ENCODE measurements at places on chromosomes 11 and 22.

DNA sequence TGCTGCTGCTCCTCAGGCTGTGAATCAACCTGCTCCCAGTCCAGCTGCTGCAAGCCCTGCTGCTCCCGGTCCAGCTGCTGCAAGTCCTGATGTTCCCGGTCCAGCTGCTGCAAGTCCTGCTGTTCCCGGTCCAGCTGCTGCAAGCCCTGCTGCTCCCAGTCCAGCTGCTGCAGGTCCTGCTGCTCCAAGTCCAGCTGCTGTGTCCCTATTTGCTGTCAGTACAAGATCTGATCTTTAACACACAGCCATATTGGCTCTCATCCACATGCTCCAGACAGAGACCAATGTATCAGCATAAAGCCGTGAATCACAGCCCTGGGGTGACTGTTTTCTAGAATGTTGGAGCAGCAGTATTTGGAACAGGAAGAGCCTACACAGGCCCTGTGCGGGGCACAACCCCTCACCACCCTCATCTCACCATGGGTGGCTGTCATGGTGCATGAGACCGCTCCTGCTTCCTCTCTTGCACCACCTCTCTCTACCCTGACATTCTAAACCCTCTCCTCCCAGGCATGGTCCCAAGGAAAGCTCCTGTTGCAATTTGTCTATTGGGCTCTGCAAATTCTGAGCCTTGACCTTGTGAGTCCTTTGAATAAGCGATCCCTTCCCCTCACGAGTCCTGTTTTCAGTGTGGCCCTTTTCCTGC is 3.5 kb downstream of the KRTAP5-10 start:
- no peak for DNase-seq

GRCh38 chr11:1623716-1624115 is 1.8 kb upstream of the KRTAP5-4 start:
- no peak for DNase-seq

DNA sequence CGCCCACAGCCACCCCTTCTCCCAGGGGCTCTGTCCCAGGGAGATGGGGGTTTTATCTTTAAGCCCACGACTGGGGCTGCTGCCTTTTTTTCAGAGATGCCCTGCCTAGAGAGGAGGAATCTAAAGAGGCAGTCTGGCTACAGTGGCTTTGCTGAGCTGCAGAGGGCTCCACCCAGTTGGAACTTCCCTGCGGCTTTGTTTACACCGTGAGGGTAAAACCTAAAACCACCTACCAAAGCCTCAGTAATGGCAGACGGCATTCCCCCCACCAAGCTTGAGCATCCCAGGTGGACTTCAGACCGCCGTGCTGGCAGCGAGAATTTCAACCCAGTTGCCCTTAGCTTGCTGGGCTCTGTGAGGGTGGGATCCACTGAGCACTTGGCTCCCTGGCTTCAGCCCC is 535.8 kb downstream of the NELL1 start:
- DNase-seq, result no peak

- no peak for DNase-seq
Observed at GRCh38 chr11:70470127-70470526, 71.8 kb downstream of the CTTN start.

GRCh38 chr11:18203723-18204122 is 31.1 kb downstream of the MRGPRX4 start:
- no peak for DNase-seq

- no peak for DNase-seq
Observed at GRCh38 chr11:74739546-74740270, 8.5 kb upstream of the CHRDL2 start.

- no peak for DNase-seq
Observed at GRCh38 chr11:63240098-63240497, 3.3 kb downstream of the SLC22A25 start.

GRCh38 chr11:111378861-111379601 is at the start of gene POU2AF1:
Gene POU2AF1 (minus strand): TSS chr11:111379275. CDS start chr11:111379177, 98 bp downstream.
- no peak for DNase-seq

GRCh38 chr22:45478108-45478771 is 24.4 kb upstream of the FBLN1 start:
- DNase-seq, result peak; percentile 79

- no peak for DNase-seq
Observed at GRCh38 chr22:35634015-35634414, 14.2 kb upstream of the APOL6 start.

DNA sequence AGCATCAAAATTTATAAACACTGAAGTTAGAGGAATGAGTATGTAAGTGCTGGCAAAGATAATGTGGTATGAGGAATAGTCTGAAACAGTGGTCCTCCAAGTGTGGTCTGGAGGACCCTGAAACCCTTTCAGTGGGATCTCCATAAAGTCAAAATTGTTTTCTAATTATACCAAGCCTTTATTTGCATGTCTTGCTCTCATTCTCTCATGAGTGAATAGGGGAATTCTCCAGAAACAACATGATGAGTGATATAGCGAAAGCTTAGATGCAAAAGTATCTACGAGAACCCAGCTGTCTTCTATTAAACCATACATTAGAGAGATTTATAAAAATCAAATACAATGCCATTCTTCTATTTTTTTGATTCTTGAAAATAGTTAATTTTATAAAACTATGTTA is 145.0 kb upstream of the RAG2 start:
- no peak for DNase-seq

- DNase-seq, result peak; percentile 89
Observed at GRCh38 chr11:43923406-43924111, 18.9 kb upstream of the C11orf96 start.

GRCh38 chr11:118889797-118890196 is 6.1 kb downstream of the CXCR5 start:
- no peak for DNase-seq

DNA sequence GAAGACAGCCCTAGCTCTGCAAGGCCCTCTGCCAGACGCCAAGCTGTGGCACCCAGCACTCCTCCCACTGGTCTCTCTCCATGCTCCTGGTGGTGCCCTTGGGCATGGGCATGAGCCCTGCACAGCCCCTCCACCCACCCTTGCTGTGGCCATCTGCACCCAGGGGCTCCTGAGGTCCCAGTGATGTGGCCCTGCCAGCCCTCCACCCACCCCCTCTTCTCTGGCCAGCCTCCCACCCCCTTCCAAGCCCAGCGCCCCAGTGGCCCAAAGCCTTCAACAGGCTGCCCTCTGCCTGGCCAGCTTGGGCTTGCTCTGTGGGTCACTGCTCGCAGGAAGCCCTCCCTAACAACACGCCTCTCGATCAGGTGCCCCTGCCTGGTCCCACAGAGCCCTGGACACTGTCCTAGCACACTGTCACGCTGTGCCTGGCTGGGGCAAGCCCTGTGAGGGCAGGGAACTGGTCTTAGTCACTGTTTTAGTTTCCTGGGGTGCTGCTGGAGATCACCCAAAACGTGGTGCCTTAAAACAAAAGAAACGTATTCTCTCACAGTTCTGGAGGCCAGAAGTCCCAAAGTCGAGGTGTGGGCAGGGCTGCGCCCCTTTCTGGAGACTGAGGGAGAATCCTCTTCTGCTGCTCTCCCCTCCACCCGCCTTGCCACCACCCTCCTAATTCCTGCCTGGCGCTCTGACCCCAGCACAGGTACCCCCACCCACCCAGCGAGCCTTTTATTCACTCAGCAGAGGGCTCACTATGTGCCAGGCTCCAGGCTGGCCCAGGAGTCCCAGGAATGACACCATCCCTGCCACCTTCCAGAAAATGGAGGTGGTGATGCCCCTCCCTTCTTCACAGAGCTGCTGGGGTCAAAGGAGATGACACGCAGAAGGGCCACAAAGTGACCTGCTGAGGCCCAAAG is 14.7 kb downstream of the SULT4A1 start:
- no peak for DNase-seq

GRCh38 chr11:3614742-3615171 is 27.0 kb downstream of the ART5 start:
- no peak for DNase-seq

- DNase-seq, result no peak
Observed at GRCh38 chr11:28951191-28951590, 843.0 kb downstream of the METTL15 start.

DNA sequence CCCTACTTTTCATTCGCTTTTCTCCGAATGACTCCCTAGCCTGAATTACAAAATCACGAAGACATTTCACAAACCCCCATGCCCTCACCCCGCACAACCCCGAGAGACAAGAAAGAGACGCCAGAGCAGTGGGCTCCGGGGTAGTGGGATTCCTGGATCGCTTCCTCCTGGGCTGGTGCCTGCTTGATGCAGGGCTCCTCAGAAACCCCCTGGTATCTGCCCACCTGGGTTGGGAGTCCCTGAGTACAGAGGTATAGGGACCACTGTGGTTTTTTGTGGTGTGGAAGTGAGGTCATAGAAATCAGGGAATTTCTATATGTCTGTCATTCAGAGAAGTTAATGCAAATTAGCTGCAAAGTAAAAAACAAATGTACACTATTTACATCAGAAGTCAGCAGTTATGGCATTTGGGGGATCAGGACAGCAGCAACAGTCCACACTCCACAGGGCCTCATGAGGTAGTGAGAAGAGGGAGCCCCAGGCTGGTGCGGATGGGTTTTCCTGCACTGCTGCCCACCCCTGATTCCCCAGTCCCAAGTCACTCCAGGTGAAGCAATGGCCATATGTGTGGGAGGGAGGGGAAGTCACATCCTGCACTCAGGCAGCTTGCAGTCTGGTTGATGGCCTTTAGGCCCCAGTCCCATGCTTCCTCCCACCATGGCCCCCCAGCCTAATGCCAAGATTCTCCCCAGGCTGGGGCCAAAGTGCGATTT is 39.6 kb downstream of the BUD13 start:
- no peak for DNase-seq
